ENCODE measurements at places on chromosomes 11 and 22.

GRCh38 chr11:113934761-113935160 is 30.2 kb downstream of the HTR3B start:
- DNase-seq = no peak

DNA sequence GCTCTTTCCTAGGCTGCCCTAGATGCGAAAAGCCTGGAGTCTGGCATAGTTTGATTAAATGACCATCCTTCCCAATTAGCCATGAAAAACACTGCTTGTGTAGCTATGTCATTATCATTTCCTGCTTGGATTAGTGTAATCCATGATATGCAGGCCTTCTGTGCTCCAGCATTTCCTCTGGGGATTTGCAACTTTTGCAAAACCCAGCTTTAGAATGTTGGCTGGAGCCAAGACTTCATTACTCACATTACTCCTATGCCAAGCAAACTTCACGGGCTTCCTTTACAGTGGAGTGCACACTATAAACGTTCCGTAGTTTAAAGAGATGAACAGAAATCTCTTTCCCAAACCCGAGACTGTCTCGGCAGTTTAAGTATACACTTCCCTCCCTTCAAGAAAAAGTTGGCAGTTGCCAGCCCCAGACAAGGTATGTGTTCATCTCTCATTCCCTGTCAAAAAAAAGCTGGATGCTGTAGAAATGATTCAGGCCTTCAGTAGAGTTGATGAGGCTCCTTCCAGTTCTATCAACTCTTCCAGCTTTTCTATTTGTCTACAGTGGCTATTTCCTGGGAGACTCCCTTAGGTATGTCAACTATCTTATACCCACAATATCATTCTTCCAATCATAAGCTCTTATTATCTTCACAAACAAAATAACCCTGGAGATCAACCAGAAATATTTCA is 180.0 kb downstream of the MAML2 start:
- DNase-seq = no peak

- peak; percentile 81 for DNase-seq
These were observed 58.3 kb downstream of the MYH9 start for GRCh38 chr22:36329254-36330078.

DNA sequence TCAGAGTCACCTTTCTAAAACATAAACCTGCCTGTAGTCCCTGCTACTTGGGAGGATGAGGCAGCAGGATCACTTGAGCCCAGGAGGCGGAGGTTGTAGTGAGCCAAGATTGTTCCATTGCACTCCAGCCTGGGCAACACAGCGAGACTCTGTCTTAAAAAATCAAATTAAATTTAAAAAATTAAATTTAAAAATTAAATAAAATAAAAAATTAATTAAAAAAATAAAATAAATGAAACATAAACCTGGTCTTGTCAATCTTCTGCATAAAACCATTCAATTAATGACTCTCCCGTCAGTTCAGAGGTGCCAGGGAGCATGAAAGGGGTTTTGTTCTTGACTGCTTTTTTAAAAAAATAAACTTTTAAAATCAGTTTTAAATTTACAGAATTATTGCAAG is 48.6 kb downstream of the CCDC83 start:
- DNase-seq = no peak

DNA sequence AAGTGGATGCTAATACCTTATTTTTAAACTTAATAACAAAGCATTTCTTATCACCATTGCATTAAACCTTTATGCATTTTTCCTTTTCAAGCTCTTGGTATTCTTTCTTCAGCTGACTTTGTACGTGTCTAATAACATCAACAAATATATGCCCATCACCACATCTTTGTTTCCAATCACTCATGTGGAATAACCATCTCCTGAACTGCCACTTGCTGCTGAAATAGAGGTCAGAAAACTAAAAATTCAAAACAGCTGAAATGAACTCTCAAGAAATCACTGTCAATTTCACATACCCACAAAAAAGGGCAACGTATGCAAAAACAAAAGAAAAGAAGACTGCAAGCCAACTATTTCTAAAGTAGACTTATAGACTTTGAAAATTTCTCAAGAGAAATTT is 7.4 kb downstream of the MSANTD4 start:
- no peak for DNase-seq

DNA sequence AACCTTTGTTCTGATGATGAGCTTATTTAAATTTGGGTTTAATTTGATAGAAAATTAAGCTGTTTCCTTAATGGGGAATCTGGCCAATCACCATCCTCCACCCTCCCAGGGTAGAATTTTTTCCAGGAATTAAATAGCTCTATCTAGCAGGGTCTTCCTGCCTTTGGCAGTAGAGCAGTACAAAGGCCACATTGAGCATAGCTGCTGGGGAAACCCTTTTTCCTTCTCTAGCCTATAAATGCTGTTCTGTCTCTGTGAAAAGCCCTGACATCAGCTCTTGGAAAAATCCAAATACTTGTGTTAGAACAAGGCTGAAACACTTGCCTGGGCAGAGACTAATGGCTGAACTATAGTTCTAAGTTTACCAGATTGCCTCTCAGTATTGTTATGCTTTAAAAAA is 55.1 kb downstream of the ARHGEF12 start:
- no peak for DNase-seq

DNA sequence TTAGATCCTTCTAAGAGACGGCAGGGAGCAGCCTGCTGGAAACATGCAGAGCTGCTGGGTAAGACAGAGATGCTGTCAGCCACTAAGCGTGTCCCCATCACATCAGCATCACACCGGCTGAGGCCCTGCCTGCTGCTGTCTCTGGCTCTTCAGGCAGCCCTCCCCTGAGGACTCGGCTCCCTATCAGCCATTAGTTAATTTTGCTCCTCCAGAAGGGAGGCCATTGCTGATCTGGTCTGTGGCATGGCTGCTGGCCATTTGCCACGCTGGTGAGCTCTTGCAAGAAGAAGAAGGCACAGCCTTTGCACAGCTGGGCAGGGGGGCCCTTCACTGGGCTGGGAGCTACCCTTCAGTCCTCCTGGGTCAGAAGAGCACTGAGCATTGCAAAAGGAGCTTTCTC is 131.2 kb upstream of the PARVA start:
- no peak for DNase-seq

GRCh38 chr11:19433367-19433766 is 192.6 kb upstream of the E2F8 start:
- DNase-seq = no peak

DNA sequence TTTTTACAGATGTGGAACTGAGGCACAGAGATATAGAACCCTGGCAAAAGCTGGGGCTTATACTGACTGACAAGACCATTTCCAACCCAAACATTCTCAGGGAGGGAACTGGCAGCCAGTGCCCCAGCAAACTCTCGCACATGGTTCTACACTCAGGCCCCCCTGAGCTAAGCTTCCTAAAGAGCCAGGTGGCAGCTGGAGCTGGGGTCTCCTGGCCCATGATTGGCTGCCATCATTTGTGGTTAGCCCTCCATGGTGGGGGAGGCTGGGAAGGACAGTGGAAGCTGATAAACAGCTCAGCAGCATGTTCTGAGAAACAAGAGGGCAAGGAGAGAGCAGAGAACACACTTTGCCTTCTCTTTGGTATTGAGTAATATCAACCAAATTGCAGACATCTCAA is at the start of gene RAG1:
Gene RAG1, plus strand, starts transcription at position 314 of the 400 bp plus-strand sequence. CDS start 5,298 bp downstream, outside the sequence.
- no peak for DNase-seq

DNA sequence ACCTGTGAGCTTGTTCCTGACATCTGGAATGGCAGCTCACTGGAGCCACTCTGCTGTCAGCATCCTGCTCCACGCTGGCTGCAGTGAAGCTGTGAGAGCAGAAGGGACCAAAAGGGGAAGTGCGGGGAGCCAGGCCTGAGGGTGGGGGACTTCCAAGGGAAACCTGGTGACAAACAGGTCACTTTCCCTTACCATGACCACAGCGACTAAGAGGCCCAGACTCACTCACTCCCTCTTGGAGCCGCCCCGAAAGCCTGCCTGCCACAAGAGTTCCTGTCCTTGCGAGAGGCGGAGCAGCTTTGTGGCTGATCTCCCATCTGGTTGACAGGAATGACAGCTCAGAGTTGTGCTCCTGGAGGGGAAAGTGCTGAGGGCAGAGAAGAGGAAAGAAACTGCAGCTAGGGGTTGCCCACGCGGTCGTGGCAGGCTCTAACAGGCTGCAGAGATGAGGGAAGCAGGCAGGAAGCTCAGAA is 183.8 kb upstream of the NTM start:
- DNase-seq = no peak

DNA sequence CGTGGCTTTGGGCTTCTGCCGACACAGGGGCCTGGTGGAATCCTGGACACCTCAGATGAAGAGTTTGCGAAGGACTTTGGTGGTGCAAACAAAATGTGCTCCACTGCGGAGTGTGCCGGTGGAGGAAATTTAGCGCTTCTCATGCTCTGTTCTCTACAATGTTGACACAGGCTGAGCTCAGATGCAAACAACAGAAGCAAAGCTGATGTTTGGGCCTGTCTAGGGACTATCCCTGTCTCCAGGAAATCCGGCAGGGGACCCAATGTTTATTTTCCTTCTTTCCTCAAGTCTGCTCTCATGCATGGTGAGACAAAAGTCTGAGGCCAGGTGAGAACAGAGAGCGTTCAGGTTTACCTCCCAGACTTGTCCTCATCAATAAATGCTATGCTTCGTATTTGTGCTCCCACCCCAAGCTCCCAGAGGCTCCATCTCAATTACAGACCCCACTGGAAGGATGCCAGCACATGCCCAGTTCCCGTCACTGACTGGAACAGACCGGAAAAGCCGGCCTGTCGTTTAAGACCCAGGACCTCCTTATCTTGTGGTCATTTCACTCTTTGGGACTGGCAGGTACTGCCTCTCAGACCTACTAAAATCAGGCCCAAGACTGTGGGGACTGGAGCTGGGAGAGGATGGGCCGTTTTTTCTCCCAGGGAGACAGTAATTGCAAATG is 105.7 kb upstream of the B3GAT1 start:
- no peak for DNase-seq

DNA sequence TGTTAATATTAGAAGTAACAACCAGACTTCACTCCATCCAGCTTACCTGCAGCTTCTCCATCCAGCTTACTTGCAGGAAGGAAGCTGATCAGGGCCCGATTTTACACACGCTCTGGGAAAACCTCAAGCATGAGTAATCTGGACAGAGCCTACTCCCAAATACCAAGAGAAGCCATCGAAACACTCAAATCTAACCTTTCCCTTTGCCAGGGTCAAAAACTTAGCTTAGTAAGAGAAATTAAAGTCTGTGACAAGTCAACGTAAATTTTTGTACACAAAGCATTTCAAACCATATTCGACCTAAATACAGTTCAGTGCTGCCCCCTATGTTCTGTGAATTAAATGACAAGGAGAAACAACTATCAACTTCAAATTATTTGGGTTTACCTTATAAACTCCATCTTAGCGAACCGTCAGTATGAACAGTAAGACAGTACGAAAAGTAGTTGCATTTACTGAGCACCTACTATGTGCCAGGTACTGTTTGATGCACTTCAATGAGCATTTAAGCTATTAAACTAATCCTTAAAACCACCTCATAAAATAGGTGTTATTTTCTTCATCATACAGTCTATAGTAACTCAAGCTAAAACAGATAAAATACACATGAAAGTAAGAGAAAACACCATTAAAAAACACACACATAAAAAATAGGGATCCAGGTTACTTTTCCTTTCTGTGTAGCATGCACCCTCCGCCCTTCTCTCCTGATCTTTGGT is 36.9 kb downstream of the ARFGAP3 start:
- DNase-seq = no peak

DNA sequence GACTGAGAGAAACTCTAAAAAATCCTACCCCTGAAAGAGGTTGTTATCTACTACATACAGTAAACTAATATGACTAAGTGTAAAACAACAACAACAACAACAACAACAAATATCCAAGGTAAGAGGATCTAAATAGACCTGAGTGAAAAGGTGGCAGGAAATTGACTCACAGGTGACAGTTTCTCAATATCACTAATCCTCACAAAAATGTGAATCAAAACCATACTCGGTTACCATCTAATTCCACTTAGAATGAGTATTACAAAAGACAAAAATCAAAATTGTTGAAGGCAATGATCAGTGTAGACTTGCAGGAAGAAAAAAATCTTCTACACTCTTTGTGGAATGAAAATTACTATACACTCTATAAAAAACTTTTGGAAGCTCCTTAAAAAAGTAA is 17.5 kb downstream of the RGL4 start:
- DNase-seq = no peak
